Mesothelial cell of epicardium (in vitro differentiated cells): ENCODE measurements at places on chromosomes 4 and X. TPM values are rescaled to one million over a fixed set of nuclear protein-coding genes. Genes with fewer than 3 reads are reported as not detected.

GRCh38 chrX:38638952-38639529 is 77.7 kb downstream of the TSPAN7 start:
- DNase-seq = no peak

The POF1B gene
- 1.3 to 1.6 TPM (median 1.5 TPM) in 3 replicates for total RNA-seq

- no peak for DNase-seq
Measured at GRCh38 chrX:40402831-40403533, 177.8 kb upstream of the ATP6AP2 start.

The GLUD2 gene
- total RNA-seq = 1.4 to 1.5 TPM (median 1.5 TPM) in 3 replicates

GRCh38 chr4:102094481-102094880 is 250.8 kb downstream of the SLC39A8 start:
- no peak for DNase-seq

DNA sequence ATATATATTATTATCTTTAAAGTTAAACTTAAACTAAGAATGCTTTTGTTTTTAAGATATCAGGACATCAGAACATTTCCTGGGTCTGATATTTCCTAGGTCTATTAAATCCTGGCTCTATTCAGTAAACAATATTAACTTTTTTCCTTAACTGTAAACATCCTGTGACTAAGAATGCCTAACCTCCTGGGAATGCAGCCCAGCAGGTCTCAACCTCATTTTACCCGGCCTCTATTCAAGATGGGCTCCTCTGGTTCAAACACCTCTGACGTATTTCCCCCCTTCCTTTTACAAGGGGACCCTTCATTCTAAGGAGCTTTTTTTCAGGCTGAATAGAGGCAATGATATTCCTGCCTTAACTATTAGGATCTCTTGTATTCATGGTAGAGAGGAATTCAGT is 35.8 kb upstream of the DYNLT3 start:
- no peak for DNase-seq

DNA sequence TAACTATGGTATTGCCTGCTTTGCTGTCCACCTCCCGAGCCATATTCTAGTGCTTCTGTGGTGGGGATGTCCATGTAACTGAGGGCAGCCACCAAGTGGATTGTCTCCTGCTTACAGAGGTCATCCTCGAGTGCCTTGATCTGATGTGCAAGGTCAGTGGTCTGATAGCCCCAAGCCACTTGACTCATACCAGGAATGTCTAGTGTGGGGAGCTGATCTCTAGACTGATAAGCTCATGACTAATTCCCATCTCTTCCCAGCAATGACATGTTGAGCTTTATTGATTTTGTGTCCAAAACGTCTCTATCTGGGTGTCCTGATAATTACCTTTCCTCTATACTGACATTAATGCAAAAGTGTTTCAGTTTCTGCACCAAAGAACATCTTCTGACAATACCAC is 168.4 kb upstream of the WDR1 start:
- DNase-seq = no peak

GRCh38 chrX:109760922-109761250 is 27.8 kb upstream of the ACSL4 start:
- DNase-seq = no peak

The ACSL4 gene
- 14.0 to 15.4 TPM (median 15.0 TPM) in 3 replicates for total RNA-seq

The DCAF12L2 gene
- 1.6 to 1.7 TPM (median 1.7 TPM) in 3 replicates for total RNA-seq

GRCh38 chr4:87327136-87327535 is 4.5 kb upstream of the HSD17B13 start:
- no peak for DNase-seq
